Left renal cortex interstitium (tissue), 4 donors: ENCODE measurements at places on chromosomes 3 and 15.

- no peak for DNase-seq
These were observed 7.9 kb upstream of the HHATL start for GRCh38 chr3:42710323-42711021.

GRCh38 chr3:132545471-132545870, 51.6 kb upstream of the ACKR4 start:
- DNase-seq = no peak

DNA sequence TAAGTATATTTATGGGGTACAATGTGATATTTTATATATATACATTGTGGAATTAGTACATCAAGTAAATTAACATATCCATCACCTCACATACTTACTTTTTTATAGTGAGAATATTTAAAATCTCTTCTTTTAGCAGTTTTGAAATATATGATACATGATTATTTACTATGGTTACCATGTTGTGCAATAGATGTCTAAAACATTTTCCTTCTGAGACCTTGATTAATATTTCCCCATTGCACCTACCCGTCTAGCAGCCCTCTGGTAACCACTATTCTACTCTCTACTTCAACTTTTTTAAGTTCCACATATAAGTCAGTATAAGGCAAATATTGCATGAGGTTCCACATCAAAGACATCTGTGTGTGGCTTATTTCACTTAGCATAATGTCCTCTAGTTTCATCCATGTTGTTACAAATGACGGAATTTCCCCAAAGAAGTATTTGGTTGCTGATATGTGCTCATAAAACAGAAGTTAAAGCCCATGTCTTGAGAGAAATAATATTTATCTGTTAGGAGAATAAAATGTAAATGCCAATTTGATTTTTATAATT, 29.6 kb upstream of the NFKBIZ start:
- no peak for DNase-seq

GRCh38 chr15:69991551-69991980, 106.2 kb downstream of the TLE3 start:
- DNase-seq = no peak

GRCh38 chr15:30859091-30859874, 44.4 kb upstream of the FAN1 start:
- DNase-seq = peak; percentile 8

DNA sequence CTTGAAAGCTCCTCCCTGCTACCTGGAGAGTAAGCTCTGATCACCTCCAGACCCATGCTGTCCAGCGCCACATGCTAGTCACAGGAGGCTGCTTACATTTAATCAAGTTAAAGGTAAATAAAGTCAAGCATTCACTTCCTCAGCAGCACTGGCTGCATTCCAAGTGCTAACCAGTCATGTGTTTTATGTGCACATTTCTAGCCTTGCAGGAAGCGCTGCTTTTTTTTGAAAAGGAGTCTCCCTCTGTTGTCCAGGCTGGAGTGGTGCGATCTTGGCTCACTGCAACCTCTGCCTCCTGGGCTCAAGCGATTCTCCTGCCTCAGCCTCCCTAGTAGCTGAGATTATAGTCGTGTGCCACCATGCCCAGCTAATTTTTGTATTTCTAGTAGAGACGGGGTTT, 279.2 kb downstream of the GABRG3 start:
- DNase-seq = no peak

DNA sequence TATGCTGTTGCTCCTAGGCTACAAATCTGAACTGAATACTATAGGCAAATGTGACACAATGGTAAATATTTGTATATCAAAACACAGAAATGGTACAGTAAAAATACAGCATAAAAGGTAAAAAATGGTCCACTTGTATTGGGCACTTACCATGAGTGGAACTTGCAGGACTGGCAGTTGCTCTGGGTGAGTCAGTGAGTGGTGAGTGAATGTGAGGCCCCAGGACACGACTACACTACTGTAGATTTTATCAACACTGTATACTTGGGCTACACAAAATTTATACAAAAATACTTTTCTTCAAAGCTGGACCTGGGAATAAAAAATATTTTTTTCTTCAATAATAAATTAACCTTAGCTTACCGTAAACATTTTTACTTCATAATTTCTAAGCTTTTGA, 41.6 kb upstream of the DUT start:
- no peak for DNase-seq

GRCh38 chr3:140931801-140932200, 9.8 kb upstream of the SLC25A36 start:
- no peak for DNase-seq

DNA sequence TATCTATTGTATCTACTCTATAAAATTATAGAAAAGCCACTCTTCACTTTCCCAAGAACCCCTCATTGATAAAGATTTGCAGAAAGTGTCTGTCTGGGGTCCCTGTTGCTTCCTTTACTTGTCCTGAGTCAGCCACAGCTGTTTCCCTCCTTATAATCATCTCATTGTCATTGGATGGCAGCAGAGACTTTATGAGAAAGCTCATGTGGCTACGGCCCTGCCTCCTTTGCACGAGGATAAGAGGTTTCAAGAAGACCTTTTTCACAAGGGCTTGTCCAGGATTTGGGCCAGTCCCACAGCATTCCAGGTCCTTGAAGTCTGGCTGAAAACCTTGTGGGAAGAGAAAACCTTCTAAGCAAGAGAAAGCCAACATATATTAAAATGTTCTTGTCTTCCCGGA, 41.9 kb upstream of the THBS1 start:
- DNase-seq = no peak
